ENCODE measurements at places on chromosomes 12 and 14.

- DNase-seq: peak; percentile 34
Observed at GRCh38 chr12:43336962-43337555, 214.9 kb downstream of the ADAMTS20 start.

DNA sequence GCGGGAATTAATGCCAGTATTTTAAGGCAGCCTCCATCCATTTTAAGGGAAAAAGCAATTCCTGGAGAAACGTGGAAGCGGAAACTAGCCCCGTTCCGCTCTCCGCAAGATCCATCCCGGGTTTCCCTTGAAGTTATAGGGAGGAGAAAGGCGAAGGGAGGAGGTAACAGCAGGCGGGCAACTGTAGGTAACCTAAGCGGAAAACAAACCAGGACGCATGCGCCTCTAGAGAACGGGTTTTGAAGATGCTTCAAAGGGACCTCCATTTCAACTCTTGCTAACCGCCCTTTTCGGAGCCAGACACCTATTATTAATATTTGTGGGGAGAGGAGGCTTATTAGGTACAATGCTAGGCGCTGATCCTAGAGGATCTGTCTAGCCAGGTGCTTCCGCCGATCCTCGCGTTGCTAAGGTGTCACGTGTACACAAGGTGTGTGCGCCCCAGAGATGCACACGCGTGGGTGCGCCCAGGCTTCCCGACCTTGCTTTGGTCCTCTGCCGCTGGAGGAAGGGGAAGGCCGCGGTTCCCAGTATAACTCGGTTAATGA is 6.2 kb downstream of the TBX5 start:
- no peak for DNase-seq

DNA sequence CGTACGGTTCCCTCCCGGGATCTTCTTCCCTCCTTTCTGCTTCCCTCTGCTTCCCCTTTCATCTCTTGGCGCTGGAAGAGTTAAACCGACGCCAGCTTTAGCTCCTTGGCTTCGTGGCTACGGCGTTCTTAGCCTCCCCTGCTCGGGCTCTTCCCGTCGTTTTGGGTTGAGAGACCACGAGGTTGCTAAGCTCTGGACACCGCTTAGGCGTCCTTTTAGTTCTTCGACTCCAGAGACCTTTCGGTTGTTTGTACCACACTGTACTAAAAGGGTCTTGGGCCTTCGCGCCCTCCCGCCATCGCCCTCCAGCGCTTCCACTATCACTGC is 545 bp downstream of the CPSF2 start:
- DNase-seq: peak; percentile 26

DNA sequence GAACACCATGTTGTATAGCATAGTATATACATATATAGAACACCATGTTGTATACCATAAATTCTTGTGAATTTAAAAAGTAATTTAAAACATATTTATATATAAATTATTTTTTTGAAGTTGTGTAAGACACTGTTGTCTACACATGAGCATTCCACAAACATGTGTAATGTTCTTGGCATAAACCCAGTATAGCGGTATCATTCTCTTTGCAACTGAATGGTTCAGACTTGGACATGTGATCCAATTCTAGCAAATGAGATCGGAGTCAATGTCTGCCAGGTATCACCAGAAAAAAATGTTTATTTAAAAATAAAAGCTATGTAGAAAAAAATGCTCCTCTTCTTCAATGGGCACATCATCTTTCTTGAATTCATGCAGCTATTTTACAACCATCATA is 33.9 kb downstream of the CEP290 start:
- DNase-seq: peak; percentile 23

- DNase-seq: no peak
Observed at GRCh38 chr12:41942354-41942753, 202.3 kb downstream of the GXYLT1 start.

- no peak for DNase-seq
Observed at GRCh38 chr12:72207079-72207478, 65.1 kb upstream of the TRHDE start.

GRCh38 chr14:95481391-95482022 is 34.9 kb downstream of the SYNE3 start:
- DNase-seq: no peak

GRCh38 chr12:66746489-66747201 is 67.8 kb upstream of the GRIP1 start:
- no peak for DNase-seq

GRCh38 chr12:716506-716905 is 35.9 kb upstream of the WNK1 start:
- DNase-seq: no peak

GRCh38 chr12:31950492-31950891 is 8.7 kb upstream of the RESF1 start:
- no peak for DNase-seq

- no peak for DNase-seq
Observed at GRCh38 chr14:99232714-99233214, 39.2 kb downstream of the BCL11B start.

- no peak for DNase-seq
Observed at GRCh38 chr12:120658286-120659150, 18.1 kb downstream of the CABP1 start.

DNA sequence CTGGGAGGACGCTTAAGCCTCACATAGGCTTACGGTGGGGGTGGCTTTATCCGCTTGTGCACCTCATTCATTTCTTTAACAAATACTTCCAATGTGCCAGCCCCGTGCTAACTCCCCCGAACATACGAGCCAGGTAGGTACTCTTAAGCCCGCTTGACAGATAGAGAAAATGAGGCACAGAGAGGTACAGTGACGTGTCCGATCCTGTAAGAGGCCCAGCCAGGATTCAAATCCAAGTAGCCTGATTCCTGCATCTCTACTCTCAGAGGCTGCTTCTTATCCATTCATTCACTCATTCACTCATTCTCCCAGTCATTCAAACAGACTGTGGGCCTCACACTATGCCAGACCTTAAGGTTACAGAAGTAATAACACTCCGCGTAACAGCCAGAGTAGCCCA is 477 bp downstream of the OAS3 start:
- no peak for DNase-seq

DNA sequence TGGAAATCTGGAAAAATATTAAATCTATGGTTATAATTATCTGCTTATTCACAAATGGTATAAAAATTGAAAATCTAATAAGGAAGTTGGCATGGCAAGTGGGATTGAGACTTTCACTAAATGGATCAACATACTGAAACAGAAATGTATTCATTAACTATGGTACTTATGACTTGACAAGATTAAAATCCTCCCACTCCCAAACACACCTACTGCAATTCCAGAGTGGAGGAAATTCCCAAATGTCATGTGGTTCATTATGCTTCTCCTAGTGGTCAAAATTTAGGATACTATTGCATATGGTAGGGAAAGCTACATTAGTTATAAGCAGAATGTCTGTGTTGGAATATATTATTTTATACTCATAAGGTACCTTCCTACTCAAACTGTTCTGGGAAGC is 265.3 kb upstream of the PRICKLE1 start:
- DNase-seq: no peak

DNA sequence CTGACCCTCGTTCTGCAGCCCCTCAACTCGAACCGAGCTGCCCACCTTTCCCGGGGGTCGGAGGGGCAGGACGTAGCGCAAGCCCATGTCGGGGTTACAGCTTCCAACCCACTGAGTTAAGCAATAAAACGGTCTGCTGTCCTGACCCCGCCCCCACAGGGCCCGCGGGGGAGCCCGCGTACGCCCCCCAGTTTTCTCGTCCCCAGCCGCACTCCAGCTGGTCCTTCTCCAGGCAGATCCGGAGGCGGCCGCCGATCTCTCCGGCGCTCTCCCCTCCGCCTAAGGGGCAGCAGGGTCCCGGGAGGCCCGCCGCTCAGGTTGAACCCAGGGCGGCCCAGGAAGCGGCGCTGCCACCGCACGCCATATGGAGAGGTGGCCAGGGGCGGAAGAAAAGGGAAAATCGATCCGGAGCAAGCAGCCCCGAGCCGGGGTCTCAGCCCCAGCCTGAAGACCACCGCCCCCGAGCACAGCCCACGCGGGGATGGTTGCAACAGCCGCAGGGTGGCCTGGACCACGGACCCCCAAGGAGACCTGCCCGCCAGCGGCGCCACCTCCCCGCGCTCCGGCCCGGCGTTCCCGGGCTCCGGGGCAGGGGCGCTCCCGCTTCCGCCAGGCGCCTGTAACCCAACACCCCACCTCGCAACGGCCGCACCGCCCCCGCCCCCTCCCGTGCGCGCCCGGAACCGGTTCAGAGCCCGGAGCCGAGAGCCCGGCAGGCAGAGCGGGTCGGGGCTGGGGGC is 760 bp downstream of the ACTN1 start:
- DNase-seq: peak; percentile 61

GRCh38 chr14:98008381-98009113 is 1211.4 kb downstream of the VRK1 start:
- no peak for DNase-seq

DNA sequence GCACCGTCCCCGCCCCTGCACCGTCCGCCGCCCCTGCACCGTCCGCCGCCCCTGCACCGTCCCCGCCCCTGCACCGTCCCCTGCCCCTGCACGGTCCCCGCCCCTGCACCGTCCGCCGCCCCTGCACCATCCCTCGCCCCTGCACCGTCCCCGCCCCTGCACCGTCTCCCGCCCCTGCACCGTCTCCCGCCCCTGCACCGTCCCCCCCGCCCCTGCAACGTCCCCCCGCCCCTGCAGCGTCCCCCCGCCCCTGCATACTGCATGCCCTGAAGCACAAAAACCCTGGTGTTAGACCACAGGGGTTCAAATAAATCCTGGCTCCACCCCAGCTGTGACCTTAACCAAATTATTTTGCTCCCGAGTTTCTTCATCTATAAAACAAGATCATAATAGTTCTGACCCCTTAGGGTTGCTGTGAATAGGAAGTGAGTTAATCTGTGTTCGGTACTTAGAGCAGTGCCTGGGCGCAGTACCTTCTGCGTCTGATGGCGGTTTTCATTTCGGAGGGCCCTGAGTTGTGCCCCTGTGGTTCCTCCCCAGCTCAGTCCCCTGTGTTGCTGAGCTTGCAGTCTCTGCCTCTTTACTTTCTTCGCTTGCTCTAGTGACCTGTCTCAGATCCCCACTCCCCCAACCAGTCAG is 38.1 kb downstream of the ESRRB start:
- DNase-seq: no peak

GRCh38 chr12:94150240-94151121 is 2.1 kb downstream of the PLXNC1 start:
- DNase-seq: no peak

- DNase-seq: peak; percentile 43
Observed at GRCh38 chr12:69501154-69501895, 31.1 kb downstream of the FRS2 start.

DNA sequence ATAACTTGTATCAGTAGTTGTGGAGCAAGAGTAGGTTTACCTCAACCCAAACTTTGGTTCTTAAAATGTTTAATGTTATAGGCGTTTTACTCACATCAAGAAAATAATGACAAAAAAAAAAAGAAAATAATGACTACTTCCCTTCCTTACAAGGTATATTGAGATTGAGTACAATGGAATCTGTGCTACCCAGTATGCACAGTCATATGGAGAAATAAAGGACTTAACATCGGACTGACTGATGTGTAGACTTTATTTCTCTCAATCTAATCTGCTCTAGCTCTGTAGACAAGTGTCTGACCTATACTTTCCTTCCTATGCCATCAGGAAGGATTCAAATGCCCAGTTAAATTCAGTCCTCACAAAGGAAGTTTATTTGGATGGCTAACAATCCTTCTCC is 14.4 kb downstream of the MUCL1 start:
- DNase-seq: no peak

DNA sequence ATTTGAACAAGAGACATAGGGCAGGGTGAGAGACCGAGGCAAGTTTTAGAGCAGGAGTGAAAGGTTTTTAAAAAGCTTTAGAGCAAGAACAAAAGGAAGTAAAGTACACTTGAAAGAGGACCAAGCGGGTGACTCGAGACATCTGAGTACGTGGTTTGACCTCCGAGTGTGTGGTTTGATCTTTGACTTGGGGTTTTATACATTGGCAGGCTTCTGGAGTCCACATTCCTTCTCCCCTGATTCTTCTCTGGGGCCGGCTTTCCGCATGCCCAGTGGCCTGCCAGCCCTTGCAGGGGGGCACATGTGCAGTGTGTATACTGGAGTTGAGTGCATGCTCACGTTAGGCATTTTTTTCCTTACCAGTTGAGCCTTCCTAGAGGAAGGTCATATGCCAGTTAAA is 96.3 kb downstream of the SLC15A4 start:
- no peak for DNase-seq

DNA sequence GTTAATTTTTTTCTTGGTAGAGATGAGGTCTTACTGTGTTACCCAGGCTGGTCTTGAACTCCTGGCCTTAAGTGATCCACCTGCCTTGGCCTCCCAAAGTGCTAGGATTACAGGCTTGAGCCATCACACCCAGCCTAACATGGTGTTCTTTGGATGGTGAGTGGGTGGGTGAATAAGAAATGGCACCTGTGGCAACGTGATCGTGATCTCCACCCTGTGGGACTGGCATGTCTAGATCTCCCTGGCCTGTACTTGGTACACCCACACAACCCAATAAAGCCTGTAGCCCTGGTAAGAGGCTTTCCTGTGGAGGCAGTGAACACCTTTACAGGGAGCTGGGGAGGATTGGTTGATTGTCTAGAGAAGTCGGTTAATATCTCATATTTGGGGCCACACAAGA is 25.2 kb downstream of the SYNE2 start:
- no peak for DNase-seq

- no peak for DNase-seq
Observed at GRCh38 chr12:108787539-108787938, 56.2 kb upstream of the CORO1C start.

DNA sequence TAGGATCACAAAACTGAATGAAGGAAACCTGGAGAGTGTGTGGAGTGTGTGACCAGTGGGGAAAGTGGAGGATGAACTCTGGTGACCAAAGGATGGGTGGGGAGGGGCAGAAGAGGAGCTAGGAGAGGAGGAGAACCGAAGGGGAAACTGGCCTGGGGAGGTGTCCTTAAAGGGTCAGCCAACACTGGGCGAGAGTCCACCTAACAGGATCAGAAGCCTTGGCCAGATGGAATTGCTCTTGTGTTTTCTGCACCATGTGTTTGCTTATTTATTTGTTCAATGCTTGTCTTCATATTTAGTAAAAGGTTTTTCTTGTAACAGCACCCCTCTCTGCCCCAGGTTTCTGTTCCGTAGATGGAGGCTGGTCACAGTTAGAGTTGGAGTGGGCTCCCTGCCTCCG is 34.5 kb upstream of the ATP23 start:
- no peak for DNase-seq

- DNase-seq: no peak
Observed at GRCh38 chr14:33452995-33453394, 497.9 kb downstream of the EGLN3 start.

DNA sequence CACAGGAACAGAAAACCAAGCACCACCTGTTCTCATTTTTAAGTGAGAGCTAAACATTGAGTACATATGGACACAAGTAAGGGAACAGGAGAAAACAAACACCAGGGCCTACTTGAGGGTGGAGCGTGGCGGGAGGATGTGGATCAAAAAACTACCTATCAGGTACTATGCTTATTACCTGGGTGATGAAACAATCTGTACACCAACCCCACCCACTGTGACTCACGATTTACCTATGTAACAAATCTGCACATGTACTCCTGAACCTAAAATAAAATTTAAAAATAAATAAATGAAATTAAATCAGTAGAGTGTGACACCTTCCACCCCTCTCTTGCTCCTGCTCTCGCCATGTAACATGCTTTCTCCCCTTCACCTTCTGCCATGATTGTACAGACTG is 615.5 kb downstream of the RPL10L start:
- DNase-seq: no peak

- no peak for DNase-seq
Observed at GRCh38 chr14:33019346-33019745, 80.7 kb downstream of the NPAS3 start.
